ENCODE measurements at places on chromosomes 5 and 9.

- no peak for DNase-seq
Measured at GRCh38 chr9:34383904-34384303, 7.2 kb upstream of the MYORG start.

DNA sequence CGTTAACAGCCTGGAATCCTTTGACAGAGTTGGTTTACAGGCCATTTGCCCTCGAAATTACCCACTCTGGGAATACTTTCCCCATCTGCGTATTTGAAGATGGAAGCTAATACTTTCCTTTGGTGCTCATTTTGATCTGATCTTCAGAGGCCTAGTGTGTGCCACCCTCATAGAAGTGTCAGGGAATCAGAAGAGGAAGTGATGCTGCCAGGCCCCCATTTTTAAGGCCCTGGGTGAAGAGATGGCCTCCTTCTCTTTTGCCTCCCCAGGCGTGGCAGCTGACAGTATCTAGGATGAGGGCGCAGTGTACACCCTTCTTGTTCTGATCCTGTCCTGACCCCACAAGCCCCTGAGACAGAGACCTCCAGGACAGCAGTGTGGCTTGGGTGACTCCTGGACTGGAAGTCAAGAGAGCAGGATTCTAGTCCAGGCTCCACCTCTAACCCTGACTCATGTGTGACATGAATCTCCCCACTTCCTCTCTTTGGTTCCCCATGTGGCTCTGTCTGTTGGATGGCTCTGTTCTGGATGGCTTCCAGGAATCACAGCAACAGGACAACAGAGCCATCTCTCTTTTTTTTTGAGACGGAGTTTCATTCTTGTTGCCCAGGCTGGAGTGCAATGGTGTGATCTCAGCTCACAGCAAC is 27.8 kb downstream of the CSF1R start:
- DNase-seq: no peak

DNA sequence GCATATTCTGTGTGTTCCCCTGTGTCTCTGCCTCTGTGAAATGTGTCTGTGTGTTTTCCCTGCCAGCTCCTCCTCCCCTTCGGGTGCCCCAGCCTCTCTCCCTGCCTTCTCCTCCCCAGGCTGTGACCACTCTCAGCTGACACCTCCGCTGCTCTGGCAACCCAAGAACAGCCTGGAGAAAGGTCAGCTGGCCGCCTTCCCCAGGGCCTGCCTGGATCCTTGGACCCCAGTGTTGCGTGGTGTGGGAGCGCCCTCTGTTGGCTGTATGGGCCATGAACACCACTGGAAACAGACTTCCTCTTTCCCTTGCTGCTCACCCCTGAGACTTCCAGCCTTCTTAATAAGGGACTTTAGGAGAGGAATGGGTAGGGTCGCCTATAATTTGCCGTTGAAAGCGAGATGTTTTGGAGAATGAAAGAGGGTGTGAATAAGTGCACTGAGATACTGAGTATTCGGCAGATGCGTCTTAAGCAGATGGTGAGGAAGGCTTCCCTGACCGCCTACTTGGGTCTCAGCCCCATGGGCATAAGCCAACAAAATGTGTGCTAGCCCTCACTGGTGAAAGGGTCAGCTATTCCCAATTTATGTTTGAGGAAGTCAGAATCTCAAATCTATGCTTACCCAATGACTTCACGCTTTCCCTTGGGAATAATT is 114.9 kb upstream of the TRIM32 start:
- peak; percentile 13 for DNase-seq

DNA sequence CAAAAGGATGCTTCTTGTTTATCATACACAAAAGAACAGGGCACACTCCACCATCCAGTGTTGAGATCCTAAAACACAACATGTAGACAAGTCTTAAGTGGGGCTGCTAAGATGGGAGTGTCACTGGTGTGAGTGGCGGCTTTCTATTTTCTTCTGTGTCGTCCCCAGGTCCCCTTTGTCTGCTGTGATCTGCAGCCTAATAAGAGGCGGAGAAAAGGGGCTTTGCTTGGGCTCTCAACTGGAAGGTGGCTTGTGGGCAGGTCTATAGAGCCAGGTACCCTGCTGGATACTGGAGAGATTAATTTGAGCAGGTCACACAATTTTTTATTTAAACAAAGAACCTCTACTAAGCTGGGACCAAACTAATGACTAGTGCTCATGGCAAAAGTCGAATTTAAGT is 126.1 kb upstream of the SAP30L start:
- DNase-seq: no peak

GRCh38 chr5:82854956-82855355 is 222.2 kb downstream of the TMEM167A start:
- DNase-seq: no peak

- DNase-seq: no peak
Measured at GRCh38 chr5:112390327-112390726, 28.8 kb downstream of the EPB41L4A start.

- DNase-seq: no peak
Measured at GRCh38 chr5:69004676-69005075, 89.1 kb upstream of the SLC30A5 start.

DNA sequence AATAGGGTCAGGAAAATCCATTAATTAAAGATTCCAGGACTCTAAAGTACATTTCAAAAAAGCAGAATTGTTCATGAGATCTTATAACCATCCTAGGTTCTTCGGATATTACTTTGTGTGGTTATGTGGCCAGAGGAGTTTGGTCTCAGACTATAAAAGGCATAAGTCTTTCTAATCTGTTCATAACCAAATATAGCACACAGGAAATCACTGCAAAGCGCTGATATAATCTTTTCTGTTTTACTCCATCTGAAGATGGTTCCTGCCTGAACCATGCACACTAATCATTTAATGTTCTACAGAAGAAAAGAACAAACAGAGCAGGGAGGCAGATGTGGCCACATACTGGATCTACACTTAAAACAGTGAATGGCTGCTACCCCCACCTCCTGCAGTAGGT is 182.8 kb downstream of the SEMA5A start:
- DNase-seq: no peak

- no peak for DNase-seq
Measured at GRCh38 chr5:171709930-171710329, 75.7 kb upstream of the SMIM23 start.

- no peak for DNase-seq
Measured at GRCh38 chr5:135269199-135269598, 129.8 kb downstream of the MACROH2A1 start.

DNA sequence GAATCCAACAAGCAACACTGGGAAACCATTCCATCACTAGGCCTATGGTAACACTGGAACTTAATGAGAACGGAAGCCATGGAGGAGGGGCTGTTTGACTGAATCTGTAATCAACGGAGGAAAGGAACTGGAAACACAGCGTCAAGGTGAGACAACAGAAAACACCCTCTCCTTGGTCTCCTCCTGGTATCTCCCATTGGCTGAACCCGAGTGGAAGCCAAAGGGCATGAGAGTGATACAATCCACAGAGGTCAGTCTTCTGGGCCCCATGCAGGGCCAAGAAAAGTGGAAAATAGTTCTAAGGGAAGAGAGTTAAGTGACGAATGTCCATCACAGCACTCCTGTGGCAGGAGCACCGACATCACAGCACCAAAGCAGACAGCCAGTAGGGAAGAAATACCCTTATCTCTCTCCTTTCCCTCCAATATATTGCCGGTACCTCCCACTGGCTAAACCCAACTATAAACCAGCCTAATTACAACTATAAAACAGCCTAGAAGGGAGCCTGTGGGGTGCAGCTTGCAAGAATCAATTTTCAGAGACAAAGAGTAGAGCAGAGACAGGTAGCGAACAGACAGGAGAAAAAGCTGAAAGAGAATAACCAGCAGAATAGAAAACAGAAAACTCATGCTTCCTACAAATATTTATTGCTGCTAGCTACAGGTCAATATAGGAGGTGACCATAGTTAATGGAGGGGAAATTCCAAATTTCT is 107.4 kb upstream of the IFNE start:
- DNase-seq: no peak

DNA sequence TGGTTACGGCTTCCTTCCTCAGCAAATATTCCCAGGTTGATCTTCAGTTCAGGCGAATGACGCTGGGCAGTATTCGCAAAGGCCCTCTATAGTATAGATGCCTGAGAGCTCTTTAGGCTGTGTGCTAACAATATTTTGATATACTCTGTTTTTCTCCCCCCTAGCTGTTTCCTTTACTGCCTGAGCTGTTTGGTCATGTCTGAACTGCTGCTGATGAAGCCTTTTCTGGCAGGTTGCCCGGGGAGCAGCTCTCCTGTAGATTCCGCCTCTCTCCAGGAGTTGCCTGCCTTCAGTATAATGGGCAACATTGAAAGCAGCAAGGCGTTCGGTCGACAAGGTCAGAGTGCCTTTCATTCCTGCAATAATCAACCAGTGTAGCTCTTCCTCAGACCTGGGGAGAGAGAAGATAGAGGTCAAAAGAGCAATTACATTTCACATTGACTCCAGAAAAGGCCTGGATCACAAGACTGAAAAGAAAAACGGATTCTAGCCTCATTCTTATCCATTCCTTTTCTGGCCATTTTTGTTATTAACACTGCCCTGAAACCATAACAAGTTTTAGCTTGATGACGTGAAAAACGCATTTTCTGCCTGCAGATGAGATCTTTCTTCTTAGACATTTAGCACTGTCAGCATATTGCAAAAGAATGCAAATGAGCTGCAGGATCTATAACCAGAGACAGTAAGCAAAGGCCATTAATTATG is 60.1 kb upstream of the ZNF608 start:
- peak; percentile 94 for DNase-seq

DNA sequence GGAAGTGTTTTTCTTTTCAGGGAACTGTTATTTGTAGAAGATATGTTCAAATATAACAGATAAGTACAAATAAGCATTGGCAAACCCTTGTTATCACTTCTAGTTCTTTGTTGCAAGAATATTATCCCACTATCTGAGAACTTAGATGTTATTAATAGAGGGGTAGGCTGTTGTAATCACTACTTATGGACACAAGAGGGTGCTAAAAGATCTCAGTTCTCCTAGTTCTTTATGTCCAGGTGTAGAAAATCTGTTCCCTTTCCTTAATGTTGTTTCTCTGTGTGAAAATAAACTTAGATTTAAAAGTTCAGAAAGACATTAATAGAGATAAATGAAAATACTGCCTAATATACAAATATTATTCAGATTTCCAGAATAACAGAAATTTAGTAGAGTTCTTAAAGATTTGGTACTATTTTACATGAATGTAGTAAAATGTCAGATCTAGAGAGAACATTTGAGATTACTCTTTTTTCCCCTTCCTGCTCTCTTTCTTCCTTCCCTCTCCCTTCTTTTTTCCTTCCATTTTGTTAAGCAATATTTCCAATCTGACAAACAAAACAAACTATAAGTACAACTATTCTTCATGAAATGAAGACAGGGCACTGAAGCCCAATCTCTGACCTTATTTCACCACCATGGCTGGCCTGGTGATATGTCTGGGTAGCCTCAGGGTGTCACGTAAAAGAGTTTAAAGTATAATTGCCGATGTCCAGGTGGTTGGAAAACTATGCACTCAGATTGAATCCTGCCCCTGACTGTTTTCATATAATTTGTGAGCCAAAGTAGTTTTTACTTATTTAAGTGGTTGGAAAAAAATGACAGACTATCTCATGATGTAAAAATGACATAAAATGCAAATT is 43.6 kb upstream of the C5orf46 start:
- DNase-seq: peak; percentile 5

- peak; percentile 42 for DNase-seq
Measured at GRCh38 chr9:100099722-100100042, 639 bp downstream of the INVS start.

DNA sequence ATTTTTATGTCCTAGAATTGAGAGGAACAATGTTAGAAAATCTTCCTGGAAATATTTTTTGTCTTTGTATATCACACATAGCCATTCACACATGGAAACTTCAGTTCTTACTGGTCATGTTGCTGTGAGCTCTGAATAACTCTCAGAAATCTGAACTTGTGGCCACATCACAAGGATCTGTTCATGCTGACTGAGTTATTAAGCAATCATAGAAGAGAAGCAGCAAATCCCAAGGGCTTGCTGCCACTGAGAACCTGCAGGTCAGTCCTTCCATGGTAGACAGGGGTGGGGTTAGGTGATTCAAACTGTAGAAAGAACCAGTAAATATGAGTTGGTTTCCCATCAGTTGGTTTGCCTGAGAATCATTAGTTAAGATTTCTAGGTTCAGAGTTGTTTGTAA is 27.6 kb downstream of the SGCD start:
- no peak for DNase-seq

DNA sequence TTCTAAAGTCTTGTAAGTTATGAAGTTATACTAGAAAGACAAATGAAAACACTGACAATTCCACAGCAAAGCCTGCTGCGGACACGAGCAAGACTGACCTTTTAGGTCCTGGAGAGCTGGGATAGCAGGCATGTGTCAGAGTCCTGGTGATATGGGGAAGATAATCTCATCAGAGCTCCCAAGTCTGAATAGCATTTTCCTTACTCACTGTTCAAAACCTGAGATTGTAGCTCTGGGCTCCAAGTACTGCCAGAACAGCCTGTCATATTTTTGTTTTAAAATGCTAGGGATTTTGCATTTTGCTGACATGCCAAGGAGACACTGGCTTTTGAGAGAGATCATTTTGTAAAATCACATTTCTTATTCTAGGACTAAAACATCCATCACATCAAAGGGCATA is 90.1 kb downstream of the DRD1 start:
- no peak for DNase-seq

DNA sequence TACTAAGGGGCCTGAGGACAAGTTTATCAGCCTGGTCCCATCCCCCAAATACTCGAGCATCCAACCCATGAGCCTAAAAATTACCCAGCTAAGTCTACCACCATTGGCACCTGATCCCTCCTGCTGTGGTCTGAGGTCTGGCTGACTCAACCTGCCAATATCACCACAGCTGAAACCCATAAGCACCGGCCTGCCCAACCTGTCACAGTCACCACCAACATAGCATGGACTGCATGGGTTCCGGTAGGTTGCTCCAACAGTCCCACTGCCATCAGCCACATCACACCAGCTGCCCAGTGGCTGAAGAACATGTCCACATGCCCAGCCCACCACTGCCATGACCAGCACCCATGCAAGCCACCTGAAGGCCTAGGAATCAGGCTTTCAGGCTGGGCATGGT is 495.0 kb downstream of the PRELID2 start:
- DNase-seq: no peak

DNA sequence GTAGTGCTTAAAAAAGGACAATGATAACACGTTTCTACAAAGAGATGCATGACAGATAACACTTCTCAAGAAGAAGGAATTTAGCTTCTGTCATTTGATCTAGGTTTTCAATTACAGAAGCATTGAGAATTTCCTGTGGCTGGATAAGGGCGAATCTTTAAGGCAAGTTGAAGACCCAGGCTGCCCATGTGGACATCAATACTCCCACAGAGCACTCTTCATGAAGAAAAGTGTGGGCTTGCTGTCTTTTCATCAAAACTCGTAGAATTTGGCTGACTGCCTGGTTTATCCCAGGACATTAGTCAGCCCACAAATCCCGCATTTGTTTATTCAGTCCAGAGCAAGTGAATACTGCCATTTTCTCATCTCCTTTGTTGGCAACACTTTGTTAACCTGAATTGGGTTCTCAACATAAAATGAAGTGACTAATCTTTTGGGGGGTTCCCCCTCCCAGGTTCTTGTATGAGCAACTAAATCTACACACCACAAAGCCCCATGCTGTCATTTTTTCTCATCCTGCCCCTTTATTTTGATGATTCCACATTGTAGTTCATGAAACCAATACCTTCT is 43.4 kb upstream of the CDKN2B start:
- DNase-seq: no peak

- no peak for DNase-seq
Measured at GRCh38 chr5:78016863-78017529, 240.9 kb upstream of the TBCA start.

All from SHP77 treated with DMSO at 0.1 percent for 48 hours (cell line).